ENCODE measurements at places on chromosomes 2 and 18.

- no peak for DNase-seq
Observed at GRCh38 chr2:134839649-134840048, 1.2 kb downstream of the ACMSD start.

- peak; percentile 61 for DNase-seq
Observed at GRCh38 chr2:209208211-209208610, 215.6 kb upstream of the MAP2 start.

- no peak for DNase-seq
Observed at GRCh38 chr2:72980535-72981217, 63.4 kb downstream of the EMX1 start.

DNA sequence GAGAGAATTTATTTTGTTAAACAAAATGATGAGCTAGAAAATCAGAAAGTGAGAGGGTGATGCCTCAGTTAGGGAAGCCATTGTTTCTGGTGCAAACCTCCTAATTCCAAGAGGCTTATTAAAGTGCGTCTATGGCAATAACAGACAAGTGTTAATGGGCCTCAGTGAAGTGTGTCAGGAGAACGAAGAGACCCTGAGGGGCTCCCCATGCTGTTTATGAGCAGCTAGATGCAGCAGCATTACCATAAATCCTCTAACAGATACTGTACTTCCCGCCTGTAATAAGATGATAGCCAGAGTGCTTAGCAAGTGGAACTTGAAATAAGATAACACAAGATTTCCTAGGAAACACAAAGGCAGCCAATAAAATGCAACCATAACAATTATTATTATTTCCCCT, 157.4 kb downstream of the MYT1L start:
- DNase-seq, result no peak

DNA sequence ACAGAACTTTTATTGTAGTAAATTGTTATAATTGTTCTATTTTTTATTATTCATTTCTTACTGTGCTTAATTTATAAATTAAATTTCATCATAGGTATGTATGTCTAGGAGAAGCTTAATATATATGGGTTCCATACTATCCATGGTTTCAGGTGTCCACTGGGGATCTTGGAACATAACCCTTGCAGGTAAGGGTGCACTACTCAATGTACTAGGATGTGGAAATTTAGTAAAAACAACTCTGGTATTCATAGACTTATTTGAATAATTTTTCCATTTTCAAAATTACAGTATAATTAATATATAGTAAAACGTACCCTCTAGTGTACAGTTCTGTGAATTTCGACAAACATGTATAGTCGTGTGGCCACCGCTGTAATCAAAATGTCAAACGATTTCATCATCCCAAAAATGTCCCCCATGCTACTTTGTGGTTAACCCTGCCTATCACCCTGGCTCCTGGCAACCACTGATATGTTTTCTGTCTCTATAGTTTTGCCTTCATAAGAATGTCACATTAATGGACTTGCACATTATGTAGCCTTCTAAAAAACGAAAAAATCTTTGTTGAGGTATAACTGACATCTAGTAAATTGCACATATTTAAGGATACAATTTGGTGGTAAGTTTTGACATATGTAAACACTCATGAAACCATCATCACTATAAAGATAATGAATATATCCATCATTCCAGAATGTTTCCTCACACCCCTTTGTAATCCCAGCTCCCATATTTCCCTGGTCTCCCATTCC, 45.7 kb downstream of the ARL5A start:
- DNase-seq, result peak; percentile 33

- DNase-seq, result no peak
Observed at GRCh38 chr2:122745603-122746002, 990.2 kb downstream of the TSN start.

DNA sequence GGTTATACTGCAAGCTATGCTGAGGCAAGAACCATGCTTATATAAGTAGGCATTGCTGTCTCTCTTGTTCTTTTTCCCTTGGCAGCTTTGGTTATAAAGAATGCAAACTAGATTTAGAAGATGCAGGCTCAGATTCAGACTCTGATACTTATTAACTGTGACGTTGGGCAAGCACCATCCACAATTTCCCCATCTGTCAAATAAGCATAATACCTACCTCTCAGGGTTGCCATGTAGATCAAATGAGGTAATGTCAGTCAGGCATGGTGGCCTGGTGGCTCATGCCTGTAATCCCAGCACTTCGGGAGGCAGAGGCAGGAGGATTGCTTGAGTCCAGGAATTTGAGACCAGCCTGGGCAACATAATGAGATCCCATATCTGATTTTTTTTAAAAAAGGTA, 21.7 kb downstream of the ITGAV start:
- no peak for DNase-seq

DNA sequence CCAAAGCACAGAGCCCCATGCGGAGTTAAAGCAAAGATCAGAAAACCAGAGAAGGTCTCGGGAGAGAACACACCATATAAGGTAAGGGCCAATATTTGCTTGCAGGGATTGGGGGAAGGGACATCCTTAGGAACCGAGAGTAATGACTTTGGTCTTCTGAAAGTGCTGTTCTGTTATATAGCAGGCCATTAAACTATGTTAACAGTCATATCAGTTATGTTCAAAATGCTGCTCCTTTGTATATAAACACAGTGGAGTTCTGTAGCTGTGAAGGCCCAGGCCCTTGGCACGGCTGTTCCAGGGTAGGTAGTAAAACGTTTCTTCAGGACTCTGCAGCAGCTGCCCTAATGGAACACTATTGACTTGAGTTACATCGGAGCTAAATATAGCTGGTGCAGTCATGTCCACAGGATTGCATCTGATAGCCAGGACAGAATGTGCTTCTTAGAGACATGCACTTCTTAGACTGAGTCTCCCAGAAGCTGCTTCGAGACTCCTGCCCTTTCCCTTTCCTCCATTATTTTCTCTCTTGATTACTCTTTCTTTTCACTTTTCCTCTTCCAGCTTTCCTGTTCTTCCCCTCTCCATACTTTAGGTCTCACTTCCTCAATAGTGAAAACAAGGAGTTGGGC, 122.4 kb downstream of the SETBP1 start:
- no peak for DNase-seq

GRCh38 chr2:72893594-72894319, 6.5 kb downstream of the SPR start:
- peak; percentile 57 for DNase-seq

DNA sequence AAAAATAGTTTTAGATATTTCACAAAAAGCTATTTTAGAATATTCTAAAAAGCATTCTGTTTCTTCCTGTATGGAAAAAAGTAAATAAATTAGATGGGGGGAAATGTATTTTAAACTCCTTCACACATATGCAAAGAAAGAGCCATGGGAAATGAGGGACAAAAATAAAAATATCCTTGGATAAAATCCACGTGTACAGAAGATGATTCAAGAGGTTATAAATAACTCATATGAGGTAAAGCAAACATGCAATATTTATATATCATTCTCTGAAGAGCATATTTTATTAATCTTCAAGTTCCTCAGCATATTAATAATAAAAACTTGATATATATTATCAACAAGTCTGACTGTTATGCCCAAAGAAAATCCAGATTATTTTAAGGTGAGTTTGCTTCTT, 8.8 kb upstream of the GFPT1 start:
- no peak for DNase-seq

GRCh38 chr2:100936070-100936741, 65.9 kb upstream of the RPL31 start:
- no peak for DNase-seq

- DNase-seq, result peak; percentile 94
Observed at GRCh38 chr2:231557571-231558217, 27.4 kb upstream of the NMUR1 start.

- DNase-seq, result no peak
Observed at GRCh38 chr2:134625311-134625710, 93.5 kb downstream of the TMEM163 start.

- no peak for DNase-seq
Observed at GRCh38 chr2:31253356-31254131, 19.6 kb downstream of the EHD3 start.

- DNase-seq, result no peak
Observed at GRCh38 chr2:48092846-48093803, 186.8 kb upstream of the FBXO11 start.

- no peak for DNase-seq
Observed at GRCh38 chr2:219765231-219765911, 137.9 kb downstream of the SLC4A3 start.

DNA sequence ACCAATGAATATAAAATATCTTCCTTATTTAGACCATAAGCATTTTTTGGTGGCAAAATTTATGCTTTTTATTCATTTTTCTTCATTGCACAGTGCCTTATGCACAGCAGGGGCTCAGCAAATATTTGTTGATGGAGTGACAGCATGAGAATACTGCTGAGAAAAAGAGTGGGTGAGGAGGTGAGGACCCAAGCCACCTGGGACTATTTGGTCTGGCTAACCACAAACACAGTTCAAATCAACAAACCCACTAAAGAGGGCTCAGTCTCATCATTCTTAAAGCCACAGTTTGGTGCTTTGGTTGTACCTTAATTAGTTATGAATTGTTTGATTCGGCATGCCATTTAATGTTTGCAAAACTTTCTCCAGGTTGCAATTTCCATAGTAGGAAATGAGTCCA, 183.5 kb upstream of the ZNF521 start:
- DNase-seq, result no peak

GRCh38 chr2:174180726-174181236, 67.6 kb downstream of the OLA1 start:
- no peak for DNase-seq

GRCh38 chr18:12960395-12960794, 12.6 kb downstream of the SEH1L start:
- no peak for DNase-seq

GRCh38 chr2:72770879-72771461, 54.9 kb downstream of the EXOC6B start:
- peak; percentile 85 for DNase-seq

- DNase-seq, result no peak
Observed at GRCh38 chr2:240479111-240479501, 43.6 kb downstream of the GPC1 start.

GRCh38 chr2:216670266-216671080, 24.9 kb downstream of the IGFBP5 start:
- no peak for DNase-seq

- no peak for DNase-seq
Observed at GRCh38 chr2:241966647-241967466, 97.3 kb downstream of the RTP5 start.

GRCh38 chr2:236168110-236169080, at the start of gene GBX2:
GBX2 (minus strand) TSS chr2:236168386; CDS start chr2:236167971, 415 bp downstream.
- DNase-seq, result no peak

DNA sequence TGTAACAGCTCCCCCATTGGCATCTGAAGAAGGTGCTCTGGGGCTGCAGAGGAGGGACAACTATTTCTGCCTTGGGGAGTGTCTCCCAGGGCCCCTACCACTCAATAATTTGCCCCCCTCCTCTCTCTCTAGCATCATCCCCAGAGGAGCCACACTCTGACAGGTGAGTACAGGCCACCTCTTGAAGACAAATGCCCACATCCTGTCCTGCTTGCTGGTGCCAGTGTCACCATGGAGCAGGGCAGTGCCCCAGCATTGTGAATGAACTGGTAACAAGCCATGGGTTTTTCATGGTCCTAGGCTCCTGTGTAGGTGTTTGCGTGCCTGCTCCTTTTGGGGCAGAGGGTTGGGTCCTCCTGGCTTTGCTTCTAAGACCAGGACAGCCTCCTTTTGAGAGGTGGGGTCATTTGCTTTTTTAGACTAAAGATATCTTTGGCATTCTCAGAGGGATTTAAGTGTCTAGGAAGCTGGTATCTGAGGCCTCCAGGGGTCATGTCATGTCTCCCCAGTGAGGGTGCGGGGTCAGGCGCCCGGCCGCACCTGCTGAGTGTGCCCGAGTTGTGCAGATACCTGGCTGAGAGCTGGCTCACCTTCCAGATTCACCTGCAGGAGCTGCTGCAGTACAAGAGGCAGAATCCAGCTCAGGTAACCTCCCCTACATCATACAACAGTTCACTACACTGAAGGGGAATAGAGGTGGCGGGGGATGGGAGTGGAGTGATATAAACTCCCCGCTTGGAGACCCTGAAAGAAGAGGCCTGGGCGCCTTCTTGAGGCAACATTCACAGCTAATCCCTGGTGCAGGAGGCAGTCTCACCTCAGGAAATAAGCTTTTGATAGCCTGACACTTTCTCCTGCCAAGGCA, 1.8 kb downstream of the RETREG2 start:
- no peak for DNase-seq

GRCh38 chr18:43533371-43533770, 256.1 kb upstream of the SYT4 start:
- DNase-seq, result no peak

GRCh38 chr18:25306671-25307070, 45.3 kb downstream of the ZNF521 start:
- no peak for DNase-seq

DNA sequence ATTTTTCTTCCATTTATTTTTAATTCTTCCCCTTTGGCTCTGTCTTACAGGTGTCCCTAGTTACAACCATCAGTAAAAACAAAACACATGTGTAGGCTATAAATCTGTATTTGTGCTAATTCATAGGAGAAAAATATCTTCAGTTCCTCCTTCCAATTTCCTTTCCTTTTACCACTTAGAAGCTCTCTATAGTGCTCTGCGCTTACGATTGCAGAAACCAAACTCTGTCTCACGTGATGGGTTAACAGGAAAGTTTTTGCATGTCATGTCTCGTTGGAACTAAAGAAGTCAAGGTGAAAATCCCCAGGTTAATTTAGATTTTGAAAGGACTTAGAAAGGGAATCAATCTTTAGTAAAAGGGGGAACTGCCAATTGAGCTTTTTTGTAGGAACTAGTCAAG, 1390.5 kb upstream of the ZEB2 start:
- DNase-seq, result peak; percentile 10

DNA sequence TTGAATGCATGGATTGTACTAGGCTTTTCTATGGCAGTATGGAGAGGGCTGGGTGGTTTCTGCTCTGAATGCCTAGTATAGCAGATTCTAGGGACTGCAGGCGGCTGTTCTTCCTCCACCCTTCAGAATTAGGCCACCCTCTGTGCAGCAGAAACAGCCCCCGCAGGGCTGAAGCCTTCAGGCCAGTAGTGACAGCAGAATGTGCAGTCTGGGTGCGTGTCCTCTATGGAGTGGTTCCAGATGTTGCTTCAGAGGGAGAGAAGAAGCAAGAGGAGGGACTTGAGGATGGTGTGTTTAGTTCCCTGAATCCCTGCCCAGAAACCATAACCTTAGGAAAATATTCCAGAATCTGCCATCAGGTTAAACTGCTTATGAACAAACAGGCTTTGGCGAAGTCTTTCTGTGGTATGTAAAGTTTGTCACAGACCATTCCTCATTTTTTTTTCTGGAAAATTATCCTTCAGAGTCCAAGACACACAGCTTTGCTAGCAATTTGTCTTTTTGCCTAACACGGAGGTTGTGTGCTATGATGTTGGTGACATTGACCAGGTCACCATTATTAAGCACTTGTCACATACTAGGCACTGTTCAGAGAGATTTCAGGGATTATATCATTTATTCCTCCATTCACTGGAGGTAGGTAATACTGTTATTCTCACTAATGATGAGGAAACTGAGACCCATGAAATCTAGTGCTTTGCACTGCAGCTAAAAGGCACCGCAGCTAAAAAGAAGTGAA, 21.1 kb downstream of the CASP10 start:
- no peak for DNase-seq

GRCh38 chr2:31660165-31660564, 79.4 kb upstream of the SRD5A2 start:
- DNase-seq, result no peak
